ENCODE measurements at places on chromosomes 6 and 20. TPM values are rescaled to one million over a fixed set of nuclear protein-coding genes. Genes with fewer than 3 reads are reported as not detected.

Gene IP6K3
- not detected for total RNA-seq

Gene SLC12A5
- 2.1 TPM for total RNA-seq

Gene SOX4
- 120 TPM for total RNA-seq

- no peak for DNase-seq
These were observed 19.1 kb upstream of the BNIP5 start for GRCh38 chr6:36355819-36356218.

DNA sequence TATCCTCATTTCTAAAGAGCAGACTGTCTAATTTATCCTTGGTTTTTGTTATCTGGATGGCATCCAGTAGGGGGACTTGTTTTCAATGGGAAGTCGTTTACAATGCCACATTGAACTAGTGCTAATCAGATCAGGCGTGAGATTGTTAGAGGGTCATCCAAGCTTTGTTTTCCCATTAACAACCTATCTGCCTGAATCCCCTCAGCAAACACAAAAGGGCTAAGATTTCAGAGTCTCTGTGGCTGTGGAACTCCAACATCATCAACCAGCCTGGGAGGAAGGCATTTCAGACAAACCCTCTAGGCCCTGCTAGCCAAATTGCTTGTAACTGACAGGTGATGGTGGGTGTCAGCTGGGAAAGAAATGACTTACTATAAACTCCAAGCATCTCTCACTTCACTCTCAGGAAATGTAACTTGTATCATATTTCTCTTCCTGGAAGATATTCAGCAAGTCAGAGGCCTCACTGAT, 47.7 kb downstream of the COL19A1 start:
- no peak for DNase-seq

DNA sequence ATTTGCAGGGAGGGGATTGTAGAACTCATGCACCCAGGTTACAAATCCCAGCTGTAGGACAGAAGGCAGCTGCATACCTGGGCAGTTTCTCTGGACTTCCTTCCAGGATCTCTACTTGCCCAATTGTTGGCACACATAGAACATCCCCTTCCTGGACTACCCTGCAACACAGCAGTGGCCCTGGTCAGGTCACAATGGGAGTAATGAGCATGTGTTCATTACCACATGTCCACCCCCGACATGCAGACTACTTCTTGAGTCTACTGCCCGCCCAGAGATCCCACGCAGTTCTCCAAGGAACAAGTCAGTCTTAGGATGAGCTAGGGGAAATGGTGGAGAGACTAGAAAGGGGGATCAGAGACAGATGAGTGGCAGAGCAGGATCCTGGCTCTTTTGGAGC, 5.1 kb downstream of the PEX6 start:
- no peak for DNase-seq

Data from Calu3 (cell line).